Stimulated activated CD8-positive, alpha-beta memory T cell treated with anti-CD3 and anti-CD28 coated beads, Interleukin-4, amount 100 ng/mL, for 1 hour (primary cell): ENCODE measurements at places on chromosomes 6 and 20.

- DNase-seq: no peak
Measured at GRCh38 chr20:32582659-32583580, 2.2 kb downstream of the NOL4L start.

GRCh38 chr6:42925248-42925857 is 3.9 kb upstream of the CNPY3 start:
- no peak for DNase-seq

GRCh38 chr6:73413102-73413501 is 18.5 kb downstream of the DDX43 start:
- no peak for DNase-seq

GRCh38 chr6:67792996-67793395 is 842.1 kb upstream of the ADGRB3 start:
- no peak for DNase-seq

GRCh38 chr20:20548527-20549266 is 163.7 kb downstream of the RALGAPA2 start:
- no peak for DNase-seq

DNA sequence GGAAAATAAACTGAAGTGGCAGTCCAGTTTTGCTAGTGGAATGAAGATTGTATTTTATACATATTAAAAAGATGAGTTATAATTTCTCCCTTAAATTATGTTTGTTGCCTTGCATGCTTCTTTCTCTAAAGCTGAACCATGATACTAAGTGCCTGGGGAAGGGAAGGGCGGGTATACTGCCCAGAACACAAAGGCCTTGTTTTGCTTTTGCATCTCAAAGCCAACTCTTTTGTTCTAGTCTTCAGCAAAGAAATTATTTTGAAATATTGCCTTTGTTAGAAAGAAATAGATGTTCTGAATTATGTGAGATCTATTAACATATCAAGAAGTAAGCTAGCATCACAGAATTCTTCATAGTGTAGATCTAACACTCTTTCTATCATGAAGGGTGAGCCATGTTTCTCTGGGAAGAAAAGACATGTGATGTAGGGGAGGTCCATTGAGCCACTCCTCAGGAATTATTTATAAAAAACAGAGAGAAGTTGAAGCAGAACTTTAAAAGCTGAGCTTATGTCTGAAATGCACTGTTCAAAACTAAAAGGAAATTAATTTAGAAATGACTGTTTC is 108.4 kb downstream of the RIMS1 start:
- DNase-seq: no peak

DNA sequence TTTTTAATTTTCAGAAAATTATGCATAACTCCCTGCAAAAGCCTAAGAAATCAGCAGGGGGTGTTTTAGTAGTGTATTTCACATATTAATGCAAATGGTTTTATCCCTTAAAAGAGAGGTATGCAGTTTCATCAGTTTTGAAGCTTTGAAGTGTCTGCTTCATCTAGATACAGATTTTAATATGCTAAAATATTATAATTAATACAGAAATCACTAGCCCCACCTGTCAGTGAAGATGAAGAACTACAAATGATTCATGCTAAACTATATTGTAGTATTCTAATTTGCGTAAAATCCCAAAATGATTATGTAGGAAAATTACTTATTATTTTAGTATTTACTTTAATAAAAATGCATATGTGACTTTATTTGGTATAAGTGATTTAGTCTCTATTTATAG is 2.9 kb upstream of the TFB1M start:
- no peak for DNase-seq

GRCh38 chr6:144319211-144319610 is 34.1 kb downstream of the UTRN start:
- DNase-seq: no peak

GRCh38 chr6:124389127-124389526 is 573.1 kb upstream of the RNF217 start:
- no peak for DNase-seq

GRCh38 chr6:3076320-3076719 is 8.0 kb downstream of the RIPK1 start:
- no peak for DNase-seq

DNA sequence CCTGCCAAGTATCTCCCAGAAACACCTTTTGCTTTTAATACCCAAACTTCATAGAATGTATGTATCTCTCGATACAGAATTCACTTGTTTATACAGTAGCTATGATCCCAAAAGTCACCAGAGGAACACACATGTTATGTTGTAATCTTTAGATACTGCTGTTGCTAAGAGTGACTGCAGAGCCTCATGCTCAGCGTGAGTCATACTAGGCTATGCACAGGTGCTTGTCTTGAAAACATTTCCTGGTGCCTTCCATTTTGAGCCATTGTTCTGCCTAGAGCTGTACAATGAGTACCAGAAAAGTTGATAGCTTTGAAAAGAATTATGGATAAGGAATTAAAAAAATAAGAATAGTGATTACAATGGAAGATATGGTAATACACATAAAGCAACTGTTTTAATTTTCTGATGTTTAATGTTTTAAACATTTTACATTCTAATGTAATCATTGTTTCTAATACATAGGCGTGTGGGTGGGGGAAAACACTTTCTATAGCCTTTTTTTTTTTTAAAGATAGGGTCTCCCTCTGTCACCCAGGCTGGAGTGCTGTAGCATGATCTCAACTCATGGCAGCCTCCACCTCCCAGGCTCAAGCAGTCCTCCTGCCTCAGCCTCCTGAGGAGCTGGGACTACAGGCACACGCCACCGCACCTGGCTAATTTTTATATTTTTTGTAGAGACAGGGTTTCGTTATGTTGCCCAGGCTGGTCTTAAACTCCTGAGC is 79.4 kb downstream of the CD24 start:
- DNase-seq: no peak

- DNase-seq: no peak
Measured at GRCh38 chr6:105102186-105102585, 77.6 kb downstream of the POPDC3 start.

DNA sequence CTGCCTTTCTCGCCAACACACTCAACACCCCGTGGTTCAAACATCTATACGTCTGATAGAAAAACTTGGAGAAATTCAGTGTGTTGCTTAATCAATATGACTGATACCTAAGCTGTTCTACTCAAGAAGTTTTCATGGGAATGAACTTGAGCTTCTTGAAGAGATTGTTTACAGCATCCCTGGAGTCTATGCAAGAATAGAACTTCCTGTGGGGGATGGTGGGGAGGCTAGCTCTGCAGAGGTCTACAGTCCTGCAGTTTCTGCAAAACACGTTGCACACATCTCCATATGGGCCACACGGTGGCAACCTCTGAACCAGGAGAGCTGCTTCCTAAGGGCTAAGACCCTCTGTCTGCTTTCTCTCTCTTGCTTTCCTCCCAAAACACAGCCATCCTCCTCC is 32.7 kb upstream of the FANCE start:
- no peak for DNase-seq

DNA sequence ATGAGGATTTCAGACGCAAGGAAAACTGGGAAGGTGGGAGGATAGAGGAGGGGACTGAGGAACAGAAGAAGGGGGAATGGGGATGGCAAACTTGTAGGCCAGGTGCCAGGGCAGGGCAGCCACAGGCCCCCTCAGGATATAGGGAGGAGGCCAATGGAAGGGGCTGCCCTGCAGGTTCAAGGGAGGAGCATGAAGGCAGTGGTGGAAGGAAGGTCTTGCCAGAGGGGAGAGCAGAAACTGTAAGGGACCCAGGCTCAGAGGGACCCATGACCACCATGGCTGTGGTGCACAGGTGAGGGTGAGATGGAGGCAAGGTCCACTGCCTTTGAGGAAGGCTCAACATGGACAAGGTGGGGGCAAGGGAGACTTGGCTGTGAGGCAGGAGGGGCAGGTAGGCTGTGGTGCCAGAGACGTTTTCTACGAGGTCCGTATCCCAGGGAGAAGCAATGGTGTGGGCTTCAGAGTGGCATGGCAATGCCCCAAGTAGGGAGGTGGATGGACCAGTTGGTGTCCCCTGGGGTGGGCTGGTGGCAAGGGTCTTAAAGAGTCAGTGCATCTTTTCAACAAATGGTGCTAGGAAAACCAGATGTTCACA is 22.7 kb downstream of the HLA-F start:
- DNase-seq: no peak

DNA sequence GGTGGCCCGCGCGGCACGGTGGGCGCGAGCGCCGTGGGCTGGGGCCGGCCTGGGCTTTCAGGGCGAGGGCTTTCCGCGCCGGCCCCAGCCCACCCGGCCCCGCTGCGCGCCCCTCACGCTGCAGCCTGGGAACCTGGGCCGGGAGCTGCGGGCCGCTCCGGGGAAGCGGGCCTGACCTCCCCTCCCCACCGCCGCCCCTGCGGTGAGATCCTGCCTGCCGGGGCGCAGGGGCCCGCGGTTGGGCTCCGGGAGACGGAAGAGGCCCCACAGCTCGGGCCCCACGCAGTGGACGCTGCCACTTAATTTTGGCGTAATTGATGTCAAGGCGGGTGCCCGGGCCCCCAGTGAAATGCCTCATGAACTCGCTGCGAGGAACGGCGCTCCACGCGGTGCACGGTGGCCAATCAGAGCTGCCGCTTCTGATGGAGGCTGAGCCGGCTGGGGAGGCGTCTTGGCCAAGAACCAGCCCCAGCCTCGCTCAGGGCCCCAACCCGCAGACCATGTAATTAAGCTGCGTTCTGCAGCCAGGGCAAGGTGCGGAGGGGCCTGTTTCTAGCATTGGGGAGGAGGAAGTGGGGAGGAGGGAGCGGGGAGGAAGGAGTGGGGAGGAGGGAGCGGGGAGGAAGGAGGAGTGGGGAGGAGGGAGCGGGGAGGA is 96.1 kb upstream of the BHLHE23 start:
- peak; percentile 33 for DNase-seq

DNA sequence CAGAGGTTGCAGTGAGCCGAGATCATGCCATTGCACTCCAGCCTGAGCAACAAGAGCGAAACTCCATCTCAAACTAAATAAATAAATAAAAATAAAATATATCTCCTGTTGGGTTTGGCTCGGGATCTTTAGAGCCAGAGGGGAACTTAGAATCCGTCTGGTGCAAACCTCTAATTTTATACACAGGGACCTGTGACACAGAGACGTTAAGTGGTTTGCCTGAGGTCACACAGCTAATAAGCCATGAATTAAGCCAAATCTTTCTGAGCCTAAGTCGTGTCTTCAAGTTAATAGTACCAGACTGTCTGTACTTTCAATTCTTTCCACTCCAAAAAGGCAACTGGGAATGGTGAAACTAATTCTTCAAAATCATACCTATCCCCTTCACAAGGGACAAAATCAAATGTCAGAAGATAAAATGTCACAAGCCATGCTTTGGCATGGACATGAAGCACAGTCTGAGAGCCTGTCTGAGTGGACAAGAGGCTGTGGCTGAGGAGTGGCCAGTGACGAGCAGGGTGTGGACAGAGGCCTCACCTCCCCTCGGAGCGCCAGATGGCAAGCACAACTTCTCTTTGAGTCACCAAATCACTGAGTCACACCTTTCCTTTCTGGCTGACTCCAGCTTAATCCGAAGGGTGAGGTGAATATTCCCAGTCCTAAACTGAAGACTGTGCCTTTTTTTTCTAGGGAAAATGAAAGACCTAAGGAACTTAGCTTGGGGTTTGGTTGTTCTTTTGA is 177.4 kb downstream of the TFAP2A start:
- DNase-seq: no peak

DNA sequence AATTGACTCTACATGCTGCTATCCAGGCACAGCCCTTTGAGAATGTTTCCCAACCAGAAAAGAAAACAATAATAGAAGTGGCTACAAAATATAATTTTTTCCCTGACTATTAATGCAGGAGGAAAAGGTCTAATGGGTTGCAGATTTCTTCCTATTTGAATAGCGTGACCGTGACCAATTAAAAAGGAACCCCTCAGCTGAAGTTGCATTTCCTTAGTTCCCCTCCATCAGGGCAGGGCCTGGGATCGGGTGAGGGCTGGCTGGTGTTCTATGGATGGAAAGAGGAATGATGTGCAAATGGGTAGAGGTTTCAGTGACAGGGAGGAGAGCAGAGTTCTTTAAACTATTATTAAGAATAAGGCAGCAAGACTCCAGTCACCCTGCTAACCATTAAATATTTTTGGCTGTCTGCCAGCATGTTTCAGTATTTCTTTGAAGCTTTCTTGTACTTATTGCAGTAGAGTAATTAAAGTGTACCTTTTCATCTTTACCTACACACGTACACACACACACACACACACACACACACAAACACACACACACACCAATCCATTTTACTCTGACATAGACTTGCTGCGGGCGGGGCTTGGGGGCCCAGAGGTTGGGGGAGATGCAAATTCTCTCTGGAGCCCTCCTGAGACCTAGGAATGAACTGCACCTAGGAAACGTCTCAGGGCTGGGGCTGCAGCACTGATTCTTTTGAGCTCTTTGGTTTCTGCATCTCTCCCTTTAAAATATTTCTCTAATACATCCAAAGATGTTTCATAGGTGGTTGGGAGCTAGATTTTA is 154.8 kb upstream of the SLC35B3 start:
- no peak for DNase-seq

DNA sequence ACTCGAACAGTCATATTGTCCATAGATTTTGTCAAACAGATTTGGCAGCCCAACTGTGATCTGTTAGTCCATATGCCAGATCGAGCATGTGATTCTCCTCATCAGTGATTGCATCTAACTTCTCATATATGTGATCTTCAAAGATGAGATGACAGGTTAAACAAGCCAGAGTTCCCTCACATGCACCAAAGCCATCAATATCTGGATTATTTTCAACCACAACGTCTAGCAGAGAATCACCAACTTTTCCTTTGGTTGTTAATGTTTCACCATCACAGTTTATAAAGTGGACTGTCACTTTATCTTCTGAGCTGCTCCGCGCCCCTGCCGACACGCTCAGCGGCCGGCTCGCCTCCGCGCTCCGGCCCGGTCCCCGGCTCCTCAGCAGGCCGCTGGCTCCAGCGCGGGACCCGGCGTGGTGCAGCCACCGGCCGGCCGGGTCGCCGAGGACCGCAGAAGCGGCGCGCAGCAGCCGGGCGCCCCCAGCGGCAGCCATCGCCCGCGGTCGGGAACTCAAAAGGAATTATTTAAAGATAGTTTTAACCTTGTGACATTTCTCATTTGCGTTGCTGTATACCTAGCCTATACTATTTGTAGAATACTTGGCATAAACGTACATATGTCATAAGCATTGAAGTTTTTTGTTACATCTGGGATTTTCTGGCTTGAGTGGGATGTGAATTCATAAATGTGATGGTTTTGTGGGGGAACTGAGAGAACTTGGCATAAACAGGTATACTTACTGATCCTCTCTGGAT is 40.1 kb upstream of the DYNLRB1 start:
- no peak for DNase-seq

DNA sequence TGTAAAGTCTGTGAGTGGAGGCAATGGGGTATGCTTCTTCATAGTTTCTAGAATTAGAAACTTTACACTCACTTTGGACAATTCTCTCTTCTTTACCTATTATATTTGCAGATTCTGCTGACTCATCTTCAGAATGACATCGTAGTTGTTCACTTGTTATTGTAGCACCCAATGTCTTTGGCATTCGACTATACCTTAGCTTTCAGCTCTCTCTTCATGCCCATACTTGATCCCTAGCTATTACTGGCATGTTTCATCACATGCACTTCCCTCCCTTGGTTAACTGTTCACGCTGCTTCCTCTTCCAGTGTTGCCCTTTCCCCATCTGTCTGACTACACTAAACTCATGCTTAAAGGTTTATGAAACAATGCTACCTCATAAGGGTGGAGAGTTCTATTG is 298.1 kb upstream of the TCF21 start:
- DNase-seq: no peak

- no peak for DNase-seq
Measured at GRCh38 chr6:45566882-45567281, 189.1 kb upstream of the SUPT3H start.
